ENCODE measurements at places on chromosomes 6 and 20.

DNA sequence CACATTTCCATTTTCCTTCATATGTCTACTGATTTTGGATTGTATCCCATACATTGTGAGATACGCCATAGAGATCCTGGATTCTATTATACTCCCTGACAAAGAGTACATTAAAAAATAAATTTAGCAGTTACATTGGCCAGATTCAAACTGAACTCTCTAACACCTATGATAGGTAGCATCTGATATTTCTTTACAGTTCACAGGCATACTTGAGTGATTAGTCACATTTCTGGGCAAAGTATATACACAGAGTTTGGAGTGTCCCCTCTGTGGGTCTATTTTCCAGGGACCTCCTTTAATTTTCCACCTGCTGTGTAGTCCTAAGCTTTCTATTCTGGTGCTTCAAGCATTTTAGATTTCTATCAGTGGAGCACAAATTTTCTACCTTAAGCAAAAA, 96.4 kb downstream of the TBC1D32 start:
- ATAC-seq, result no peak

GRCh38 chr6:28607990-28608389, 82.3 kb downstream of the GPX5 start:
- ATAC-seq, result no peak

DNA sequence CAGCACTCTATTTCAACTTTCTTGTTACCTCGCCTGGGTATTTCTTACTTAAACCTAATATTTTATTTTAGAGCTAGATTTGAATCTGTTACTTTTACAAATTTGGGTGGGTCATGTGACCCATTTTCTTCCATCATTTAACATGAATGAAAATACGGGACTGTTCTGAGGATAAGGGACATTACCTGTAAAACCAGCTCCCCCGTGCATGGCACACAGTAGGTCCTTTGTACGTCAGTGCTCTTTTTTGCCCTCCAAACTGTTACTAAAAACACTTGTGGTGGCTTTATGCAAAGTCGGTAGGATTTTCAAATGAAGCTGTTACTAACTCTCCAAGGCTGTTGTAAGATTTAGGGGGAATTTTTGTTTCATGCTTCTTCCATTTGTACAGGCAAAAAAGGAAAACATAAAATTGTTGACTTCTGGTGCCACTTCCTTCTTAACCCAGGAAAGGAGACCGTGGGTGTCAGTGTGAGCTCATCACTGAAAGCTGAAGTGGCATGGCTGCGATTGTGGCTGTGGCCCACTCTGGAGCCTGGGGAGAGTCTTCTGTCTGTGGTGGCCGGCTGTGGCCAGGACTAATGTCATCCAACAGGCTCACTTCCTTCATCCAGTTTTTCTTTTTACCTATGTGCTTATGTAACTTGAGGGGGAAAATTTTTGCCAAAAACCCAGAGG, 40.2 kb upstream of the PXDC1 start:
- ATAC-seq, result no peak

DNA sequence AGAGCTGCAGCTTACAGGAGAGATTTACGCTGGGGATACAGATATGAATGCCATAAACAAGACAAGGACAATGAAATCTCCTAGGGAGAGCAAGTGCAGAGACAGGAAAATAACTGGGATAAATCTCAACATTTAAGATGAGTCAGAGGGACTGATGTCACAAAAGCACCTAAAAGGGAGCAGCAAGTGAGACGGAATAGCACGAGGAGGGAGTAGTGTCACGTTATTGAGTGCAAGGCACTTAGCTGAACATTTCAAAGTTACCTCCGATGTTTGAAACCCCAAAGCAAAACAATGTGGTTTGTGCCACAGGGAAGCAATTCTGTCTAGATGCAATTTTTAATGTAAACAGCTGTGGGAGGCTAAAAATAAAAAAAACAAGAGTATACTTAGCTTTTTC, 1131.7 kb upstream of the EYS start:
- no peak for ATAC-seq

GRCh38 chr6:1884313-1884712, 274.6 kb downstream of the FOXC1 start:
- ATAC-seq, result no peak

GRCh38 chr20:41538810-41539596, 79.2 kb downstream of the CHD6 start:
- ATAC-seq, result no peak

GRCh38 chr20:62647521-62648317, 5.4 kb downstream of the SLCO4A1 start:
- ATAC-seq, result no peak

GRCh38 chr6:119360262-119360915, 10.8 kb upstream of the MAN1A1 start:
- no peak for ATAC-seq

GRCh38 chr20:39112178-39112743, 150.1 kb downstream of the DHX35 start:
- peak; percentile 60 for ATAC-seq

DNA sequence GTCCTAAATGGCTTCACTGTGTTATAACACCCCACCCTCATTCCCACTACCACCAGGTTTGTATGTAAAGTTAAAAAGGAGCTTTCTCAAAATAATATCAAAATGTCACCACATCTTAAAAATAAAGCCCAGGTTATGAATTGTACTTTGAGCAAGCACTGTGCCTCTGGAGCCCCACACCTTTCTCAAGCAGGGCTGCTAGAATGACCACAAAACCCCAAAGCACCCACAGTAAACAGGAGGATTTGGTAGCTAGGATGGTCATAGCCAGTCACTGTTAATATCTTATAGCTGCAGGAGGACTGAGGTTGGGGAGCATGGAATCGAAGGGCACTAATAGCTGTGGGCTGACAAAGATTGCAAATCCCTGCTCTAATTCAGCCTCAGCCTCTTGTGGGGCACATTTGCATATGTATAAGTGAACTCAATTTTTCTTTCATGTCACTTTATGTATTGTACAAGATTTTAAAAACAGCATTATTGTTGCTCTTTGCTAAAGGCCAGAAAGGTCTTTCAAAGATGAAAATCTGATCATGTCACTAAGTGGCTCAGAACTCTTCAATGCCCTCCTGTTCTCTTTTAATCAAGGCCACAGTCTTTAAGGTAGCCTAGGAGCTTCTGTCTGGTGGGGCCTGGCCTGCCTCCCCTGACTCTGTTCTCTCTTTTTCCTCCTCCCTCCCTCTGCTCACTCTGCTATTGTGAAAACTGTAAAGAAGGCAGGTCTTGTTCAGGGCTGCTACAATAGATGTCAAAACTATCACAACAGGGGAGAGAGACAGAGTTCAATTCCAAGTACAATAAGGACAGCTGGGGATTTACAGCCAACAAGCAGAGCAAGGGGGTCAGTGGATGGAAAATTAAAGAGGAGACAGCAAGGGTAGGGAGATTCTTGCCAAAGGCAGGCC, 101.6 kb downstream of the TMEM200A start:
- ATAC-seq, result no peak

DNA sequence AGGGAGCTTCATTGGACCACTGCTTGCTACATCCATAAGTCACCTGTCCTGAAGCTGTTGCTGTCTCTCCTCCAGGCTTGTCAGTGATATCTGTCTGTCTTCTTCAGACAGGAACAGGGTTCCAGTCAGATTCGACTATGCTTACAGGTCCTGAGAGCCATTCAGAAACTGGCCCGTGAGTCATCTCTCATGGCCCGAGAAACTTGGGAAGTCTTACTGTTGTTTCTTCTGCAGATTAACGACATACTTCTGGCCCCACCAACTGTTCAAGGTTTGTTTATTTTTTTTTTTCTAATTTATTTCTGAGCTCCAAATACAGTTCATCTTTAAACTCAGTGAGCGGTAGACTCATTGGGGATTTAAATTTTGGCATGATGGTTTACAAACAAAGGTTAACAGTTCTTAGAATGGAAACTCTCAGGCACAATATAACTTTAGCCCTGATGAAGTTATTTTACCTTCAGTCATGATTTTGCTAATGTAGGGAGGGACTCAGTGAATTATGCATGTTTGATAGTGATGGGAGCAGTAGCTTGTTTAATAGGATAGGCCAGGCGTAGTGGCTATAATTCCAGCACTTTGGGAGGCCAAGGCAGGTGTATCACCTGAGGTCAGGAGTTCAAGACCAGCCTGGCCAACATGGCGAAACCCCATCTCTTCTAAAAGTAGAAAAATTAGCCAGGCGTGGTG, 24.7 kb downstream of the RALGAPB start:
- ATAC-seq, result no peak

DNA sequence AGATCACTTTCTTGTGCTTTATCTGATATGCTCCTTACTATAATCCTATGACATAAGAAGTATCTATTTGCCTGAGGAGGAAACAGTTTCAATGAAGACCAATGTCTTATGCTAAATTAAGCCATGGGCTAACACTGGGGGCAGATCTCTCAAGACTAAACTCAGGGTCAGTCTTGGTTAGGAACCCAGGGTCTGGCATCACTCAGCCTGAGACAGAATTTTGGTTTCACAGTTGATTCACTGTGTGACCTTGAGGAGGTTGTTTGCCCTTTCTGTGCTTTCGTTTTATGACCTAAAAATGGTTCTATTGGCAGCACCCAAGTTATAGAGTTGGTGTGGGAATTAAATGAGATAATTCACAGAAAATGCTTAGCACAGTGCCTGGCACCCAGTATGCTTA, 4.9 kb upstream of the BCAS1 start:
- no peak for ATAC-seq

- ATAC-seq, result no peak
Measured at GRCh38 chr6:118212451-118213173, 305.5 kb downstream of the SLC35F1 start.

GRCh38 chr6:114272582-114272981, 70.2 kb downstream of the HS3ST5 start:
- no peak for ATAC-seq

DNA sequence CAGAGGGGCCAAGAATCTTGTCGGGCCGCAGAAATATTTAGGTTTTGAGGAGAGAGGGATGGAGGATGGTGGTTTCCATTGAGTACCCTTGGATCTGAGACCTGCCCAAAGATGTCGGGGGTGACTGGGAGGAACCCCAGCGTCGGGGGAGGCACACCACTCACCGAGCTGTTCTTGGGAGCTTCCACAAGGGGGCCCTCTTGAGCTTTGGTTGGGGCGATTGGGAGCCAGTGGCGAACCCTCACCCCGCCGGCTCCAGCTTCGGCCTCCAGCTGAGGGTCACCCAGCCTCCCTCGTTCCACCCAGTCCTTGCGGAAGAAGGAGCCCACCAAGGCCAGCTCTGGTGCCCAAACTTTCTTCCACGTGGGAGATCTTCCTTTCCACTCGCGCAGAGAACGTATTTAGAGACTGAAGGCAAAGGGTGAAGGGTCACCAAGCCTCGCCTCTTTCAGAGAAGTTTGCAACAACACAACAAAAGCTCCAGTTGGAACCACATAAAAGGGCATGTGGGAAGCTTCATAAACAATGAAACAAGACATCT, 33.6 kb downstream of the APCDD1L start:
- ATAC-seq, result no peak

- no peak for ATAC-seq
Measured at GRCh38 chr6:69663215-69663614, 133.6 kb downstream of the LMBRD1 start.

GRCh38 chr6:50936277-50936681, 117.6 kb downstream of the TFAP2B start:
- ATAC-seq, result no peak

- ATAC-seq, result no peak
Measured at GRCh38 chr6:122026582-122027369, 372.7 kb upstream of the HSF2 start.

DNA sequence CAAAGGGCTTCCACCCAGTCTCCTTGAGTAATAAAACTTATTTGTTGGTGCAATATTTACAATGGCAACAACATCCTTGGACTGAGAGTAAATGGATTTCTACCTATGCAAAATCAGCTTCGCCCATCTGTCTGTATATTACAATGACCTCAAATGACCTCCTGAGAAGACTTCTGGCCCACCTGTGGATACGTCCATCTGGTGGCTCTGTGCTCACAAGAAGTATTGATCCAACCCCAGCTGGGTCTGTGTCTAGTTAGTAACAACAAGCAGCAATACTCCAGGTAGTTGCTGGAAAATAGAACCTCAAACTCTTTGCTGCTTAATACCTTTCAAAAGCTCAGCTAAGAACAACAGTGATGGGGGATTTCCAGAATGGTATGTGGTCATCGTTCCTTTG, 34.7 kb upstream of the GSTA4 start:
- ATAC-seq, result no peak

GRCh38 chr6:133948472-133948871, 4.6 kb upstream of the TBPL1 start:
- ATAC-seq, result no peak

DNA sequence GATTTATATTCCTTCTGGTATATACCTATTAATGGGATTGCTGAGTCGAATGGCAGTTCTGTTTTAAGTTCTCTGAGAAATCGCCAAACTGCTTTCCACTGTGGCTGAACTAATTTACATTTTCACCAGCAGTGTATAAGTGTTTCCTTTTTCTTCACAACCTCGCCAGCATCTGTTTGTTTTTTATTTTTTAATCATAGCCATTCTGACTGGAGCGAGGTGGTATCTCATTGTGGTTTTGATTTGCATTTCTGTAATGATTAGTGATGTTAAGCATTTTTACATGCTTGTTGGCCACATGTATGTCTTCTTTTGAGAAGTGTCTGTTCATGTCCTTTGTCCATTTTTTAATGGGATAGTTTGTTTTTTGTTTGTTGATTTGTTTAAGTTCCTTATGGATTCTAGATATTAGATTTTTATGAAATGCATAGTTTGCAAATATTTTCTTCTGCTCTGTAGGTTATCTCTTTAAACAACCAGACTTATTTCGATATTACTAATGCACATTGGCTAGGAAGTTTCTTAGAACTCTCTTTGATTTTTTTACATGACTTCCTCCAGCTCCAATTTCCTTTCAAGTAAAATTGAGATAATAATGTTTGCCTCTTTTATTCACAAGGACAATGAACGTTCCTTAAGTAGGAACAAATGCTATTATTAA, 12.2 kb upstream of the VNN1 start:
- ATAC-seq, result no peak

DNA sequence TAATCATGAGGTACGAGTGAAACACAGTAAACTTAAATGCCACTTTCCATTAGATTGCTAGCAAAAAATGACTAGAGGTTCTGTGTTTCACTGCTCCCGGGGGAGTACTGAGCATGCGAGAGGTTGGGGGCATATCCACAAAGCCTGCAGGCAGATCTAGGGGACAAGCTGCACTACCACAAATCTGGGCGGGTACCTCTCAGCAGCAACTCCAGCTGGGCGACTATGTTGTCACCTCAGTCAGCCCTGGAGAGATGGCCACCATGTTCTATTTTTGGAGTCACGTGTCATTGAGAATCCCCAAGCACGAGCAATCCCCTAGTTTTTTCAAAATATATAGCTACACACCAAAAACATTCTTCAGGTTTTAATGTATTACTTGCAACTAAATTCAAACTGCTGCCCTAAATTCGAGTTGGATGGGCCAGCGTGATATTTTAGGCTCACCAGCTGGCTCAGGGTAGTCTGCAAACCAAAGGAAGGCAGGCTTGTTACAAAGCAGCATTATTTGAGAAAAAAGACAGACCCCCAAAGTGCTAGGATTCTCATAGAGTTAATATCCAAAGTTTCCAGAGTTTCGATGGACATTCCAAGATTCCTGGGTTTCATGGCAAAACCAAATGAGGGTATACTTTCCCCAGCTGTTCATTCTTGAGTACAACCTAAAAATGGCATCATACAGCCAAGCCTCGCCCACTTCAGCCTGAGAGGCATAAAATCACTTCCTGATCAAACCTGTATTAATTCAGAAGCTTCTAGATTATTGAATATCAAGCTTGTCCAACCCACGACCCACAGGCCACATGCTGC, 24.1 kb upstream of the MYLIP start:
- ATAC-seq, result no peak

GRCh38 chr6:44499609-44500008, 112.1 kb downstream of the CDC5L start:
- ATAC-seq, result no peak

Measured in esophagus mucosa (tissue), 1 donor.